NCI-H524 (cell line): ENCODE measurements at places on chromosomes 13 and 19.

GRCh38 chr13:24181991-24182702 is 21.6 kb downstream of the SPATA13 start:
- DNase-seq = no peak

DNA sequence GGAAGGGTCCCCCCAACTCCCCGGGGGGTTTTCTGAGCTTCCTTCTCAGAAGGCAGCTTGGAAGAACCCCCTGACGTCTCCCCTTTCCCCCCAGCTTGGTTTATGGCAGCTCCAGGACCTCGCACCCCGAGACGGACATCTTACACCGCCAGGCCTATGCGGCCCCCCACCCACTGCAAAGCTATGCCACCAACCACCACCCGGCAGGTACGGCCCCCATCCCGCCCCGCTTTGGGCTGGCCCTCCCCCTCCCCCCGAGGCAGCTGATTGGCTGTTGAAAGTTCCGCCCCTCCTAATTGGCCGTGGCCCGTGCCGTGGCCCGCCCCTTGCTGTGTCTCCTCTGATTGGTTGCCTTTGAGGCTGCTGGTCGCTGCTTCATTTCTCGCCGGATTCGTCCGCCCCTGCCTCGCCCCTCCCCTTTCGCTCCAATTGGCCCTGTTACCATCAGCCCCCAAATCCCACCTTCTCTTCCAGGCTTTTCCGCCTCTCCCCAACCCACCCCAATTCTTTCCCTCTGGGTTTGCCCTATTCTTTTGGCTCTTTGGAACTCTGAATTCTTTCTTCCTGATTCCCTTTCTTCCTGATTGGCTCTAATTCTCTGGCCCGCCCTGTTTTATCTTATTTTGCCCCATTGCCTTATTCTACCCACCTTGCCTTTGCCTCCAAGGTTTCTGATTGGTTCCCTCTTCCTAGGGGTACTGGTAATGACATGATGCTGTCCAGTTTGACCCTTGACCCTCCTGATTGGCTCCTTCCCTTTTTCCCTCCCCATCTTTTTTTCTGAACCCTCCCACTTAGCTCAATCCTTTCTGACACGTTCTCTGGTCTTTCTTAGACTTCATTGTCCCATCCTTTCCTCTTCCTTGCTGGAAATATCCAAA is 2.5 kb downstream of the PRR12 start:
- DNase-seq = peak; percentile 53

GRCh38 chr19:34225659-34226015 is 28.7 kb upstream of the GARRE1 start:
- no peak for DNase-seq

DNA sequence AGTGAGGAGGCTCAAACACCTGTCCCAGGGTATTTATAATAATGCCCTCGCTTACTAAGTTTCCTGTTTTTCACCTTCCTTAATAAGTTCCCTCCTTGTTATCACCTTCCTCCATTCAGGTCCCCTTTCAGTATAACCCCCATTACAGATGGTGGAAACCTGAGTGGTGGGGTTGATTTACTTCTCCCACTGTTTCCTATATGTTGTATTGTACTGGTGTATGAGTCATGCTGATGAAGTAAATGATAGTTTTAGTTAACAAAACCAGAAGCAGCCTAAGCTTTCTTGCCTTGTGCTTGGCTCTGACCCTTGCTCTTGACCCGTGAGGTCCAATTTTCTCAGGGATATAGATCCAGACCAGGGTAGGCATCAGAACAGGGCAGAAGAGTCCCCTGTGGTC is 22.3 kb upstream of the TNFSF11 start:
- DNase-seq = no peak

GRCh38 chr19:17327068-17327653 is 7.5 kb downstream of the ANO8 start:
- DNase-seq = no peak

- DNase-seq = no peak
Measured at GRCh38 chr19:2012941-2013682, 2.4 kb downstream of the BTBD2 start.

DNA sequence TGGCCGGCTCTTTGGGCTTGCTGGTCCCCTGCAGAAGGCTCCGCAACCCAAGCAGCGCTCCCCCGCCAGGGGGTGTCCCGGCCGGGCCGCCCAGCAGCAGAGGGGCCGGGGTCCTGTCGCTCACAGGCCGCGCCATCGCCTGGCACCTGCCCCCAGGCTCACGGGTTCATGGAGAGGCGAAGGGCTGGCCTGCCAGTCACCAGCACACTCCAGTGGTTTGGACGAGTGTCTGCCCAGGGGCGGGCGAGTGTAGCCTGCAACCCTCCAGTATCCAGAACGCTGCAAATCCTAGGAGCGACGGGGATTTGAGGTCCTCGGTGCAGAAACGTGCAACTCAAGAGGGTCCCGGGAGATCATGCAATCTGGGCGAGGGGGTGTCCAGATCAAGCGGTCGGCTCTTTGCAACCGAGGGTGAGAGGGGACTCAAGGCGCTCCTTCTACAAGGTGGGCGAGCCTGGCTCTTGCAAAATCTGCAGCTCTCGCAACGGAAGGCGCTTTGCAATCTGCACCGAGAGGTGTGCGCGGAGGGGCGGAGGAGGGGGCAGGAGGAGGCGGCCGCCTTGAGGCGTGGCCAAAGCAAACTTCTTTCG is at the start of gene DBP:
Gene DBP (minus strand): TSS at position 521 of the 590 bp plus-strand sequence. CDS start 385 bp downstream, at position 136.
- DNase-seq = peak; percentile 84

- DNase-seq = no peak
Measured at GRCh38 chr19:14477418-14478112, 2.4 kb upstream of the PTGER1 start.

- DNase-seq = no peak
Measured at GRCh38 chr13:98972627-98973026, 5.2 kb downstream of the DOCK9 start.

DNA sequence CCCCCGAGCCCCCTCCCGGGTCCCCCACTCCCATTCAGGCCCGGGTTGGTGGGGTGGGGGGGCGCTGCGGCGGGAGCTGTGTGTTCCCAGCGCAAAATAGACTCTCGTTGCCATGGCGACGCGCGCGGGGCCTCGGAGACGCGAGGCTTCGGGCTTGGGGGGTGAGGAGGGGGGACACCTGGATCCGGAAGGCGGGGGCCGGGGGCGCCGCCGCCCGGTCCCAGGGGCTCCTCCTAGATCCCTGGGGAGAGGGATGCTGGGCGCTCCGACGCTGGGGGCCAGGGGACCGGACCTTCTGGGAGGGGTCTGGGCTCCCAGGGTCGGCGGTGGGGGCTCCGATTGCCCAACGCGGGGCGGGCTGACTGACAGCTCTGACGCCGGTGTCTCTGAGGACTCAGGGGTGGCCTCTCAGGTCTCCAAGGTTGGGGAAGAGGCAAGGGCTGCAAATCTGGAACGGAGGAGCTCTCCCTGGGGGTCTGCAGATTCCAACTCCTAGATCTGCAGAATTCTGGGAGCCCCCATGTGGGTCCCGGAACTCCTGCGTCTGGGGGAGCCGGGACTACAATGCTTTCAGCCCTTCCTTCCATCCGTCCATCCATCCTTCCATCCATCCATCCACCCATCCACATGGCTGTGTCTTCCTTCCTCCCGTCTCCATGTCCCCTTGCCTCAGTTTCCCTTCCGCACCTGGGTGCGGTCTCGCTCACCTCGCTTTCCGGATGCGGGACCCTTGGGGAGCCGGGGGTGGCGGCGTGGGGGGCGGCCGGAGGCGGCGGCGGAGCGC is 9.1 kb upstream of the SHISA7 start:
- DNase-seq = peak; percentile 50

- no peak for DNase-seq
Measured at GRCh38 chr13:36332986-36333385, 13.2 kb downstream of the SPART start.

DNA sequence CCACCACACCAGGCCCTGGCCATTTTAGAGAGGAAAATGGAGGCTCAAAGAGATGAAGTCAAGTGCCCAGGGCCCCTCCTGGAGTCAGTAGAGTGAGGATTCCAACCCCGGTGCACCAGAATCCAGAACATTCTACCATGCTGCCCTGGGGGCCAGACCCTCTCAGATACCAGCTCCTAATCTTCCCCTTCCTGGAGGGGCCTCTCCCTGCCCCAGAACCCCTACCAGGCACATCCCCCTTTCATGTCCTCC is 11.1 kb downstream of the CAPN12 start:
- no peak for DNase-seq

- peak; percentile 57 for DNase-seq
Measured at GRCh38 chr13:51995677-51996551, 15.3 kb downstream of the ATP7B start.

DNA sequence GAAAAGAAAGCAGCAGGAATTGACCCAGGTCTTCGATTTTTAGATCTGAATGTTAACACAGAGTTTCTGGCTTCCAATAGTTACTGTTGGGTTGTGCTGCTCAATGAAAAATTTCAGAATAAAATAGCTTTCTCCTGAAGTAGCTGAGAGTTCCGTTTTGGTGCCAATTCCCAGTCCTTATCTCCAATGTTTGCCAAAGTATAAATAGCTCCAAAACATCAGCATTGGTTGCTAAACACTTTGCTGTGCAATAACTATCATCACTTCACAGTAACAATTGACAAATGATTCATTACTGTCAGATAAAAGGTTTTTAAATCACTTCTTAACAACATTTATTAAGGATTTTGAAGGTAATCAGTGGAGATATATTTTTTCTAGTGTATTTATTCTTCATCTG is 446.0 kb downstream of the PCDH20 start:
- DNase-seq = no peak

DNA sequence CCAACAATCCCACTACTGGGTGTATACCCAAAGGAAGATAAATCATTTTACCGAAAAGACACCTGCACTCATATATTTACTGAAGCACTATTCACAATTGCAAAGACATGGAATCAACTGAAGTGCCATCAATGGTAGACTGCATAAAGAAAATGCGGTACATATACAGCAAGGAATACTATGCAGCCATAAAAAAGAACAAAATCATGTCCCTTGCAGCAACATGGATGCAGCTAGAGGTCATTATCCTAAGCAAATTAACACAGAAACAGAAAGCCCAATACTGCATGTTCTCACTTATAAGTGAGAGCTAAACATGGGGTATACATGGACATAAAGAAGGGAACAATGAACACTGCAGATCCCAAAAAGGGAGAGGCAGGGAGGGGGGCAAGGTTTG is 2.7 kb upstream of the ZNF507 start:
- no peak for DNase-seq

- peak; percentile 74 for DNase-seq
Measured at GRCh38 chr19:532561-533363, 1.2 kb downstream of the CDC34 start.

- no peak for DNase-seq
Measured at GRCh38 chr13:61410669-61411297, 4.9 kb downstream of the PCDH20 start.

GRCh38 chr13:51673165-51673564 is 88.9 kb downstream of the WDFY2 start:
- DNase-seq = no peak

- no peak for DNase-seq
Measured at GRCh38 chr13:110211046-110211445, 95.9 kb downstream of the COL4A1 start.

- DNase-seq = no peak
Measured at GRCh38 chr19:8265872-8266271, 42.3 kb downstream of the CD320 start.

GRCh38 chr19:38667661-38668171 is 20.3 kb downstream of the ACTN4 start:
- no peak for DNase-seq

DNA sequence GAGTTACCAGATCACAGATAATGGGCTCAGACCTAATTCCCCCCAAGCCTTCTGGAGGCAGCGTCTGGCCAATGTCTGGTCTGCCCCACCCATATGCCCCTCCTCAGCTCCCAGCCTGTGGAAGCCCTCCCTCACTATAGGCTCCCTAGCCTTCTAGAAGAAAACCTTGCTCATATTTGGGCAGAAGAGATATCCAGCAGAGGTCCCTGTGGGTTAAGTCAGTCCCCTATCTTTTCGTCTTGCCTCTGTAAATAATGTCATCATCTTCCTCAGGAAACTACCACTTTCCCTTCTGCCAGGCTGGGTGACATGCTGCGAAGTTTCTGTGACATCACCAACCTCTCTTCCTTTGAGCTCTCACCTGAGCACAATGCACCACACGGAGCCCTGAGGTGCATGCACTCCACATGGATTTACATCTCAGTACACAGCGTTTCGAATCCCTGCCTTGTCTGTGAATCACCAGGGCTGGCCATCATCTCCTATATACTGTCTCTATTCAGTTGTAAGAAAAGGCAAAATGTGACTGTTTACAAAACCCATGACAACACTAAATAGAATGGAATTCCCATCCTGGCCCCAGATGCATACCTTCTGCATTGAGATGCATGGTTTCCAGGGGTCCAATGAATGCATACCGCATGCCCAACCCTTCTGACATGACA is 112.8 kb downstream of the CRYL1 start:
- no peak for DNase-seq

DNA sequence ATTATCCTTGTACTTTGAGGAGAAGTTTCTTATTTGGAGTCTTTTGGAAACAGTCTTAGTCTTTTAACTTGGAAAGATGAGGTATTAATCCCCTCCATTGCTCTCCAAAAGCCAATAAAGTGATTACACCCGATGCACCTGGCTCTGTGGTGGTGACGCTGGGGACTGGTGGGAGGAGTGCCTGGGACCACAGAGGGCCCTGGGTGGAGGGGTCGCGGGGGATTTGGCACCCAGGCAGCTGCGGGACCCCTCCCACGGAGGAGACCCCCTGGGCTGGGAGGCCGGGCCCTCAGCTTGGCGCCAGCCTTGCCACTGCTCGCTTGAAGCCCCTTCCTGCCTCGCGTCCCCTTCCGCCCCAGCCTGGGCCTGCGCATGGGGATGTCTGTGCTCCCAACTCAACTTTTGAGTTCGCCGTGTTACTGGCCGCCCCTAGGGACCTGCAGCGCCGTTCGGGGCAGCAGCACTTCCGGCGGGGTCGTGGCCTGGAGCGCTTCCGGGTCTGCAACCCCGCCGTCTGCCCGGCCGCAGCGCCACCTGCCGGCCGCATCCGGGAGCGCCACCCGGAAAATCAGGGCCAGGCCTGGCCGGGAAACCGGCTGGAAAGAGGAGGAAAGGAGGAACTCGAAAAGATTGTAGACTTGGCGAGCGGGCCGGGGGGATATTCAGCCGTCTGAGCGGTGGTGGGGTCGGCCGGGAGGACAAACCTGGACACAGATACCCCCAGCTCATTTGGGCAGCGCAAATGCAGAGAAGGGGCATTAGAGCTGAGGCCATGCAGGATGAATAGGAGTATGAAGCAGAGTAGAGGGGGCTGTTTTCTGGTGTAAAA is 8.4 kb downstream of the PEAK3 start:
- peak; percentile 45 for DNase-seq

GRCh38 chr13:98772794-98773452 is 20.5 kb upstream of the SLC15A1 start:
- no peak for DNase-seq

DNA sequence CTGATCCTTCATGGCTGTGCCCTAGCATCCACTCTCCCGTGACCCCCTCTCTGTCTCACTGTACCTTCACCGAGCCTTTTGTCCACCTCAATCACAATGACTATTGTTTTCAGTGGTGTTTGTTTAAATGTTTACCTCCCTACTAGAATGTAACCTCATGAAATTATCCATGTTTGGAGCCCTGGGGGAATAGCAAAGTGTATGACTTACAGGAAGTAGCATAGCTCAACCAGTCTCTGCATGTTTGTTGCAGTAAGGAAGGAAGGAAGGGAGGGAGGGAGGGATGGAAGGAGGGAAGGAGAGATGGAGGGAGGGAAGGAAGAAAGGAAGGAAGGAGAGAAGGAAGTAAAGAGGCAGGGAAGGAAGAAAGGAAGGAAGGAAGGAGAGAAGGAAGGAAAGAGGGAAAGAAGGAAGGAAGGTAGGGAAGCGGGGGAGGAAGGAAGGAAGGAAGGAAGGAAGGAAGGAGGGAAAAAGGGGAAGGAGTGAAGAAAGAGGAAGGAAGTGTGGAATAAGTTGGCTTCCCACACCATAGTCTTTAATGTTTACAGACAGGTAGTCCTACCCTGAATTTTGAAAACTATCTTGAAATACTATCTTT is 421.4 kb downstream of the COG6 start:
- no peak for DNase-seq
